ENCODE measurements at places on chromosomes 4 and X.

GRCh38 chr4:170398218-170398617 lies 308.5 kb upstream of the AADAT start:
- DNase-seq, result no peak

GRCh38 chr4:59956366-59956765 lies 1243.8 kb upstream of the ADGRL3 start:
- no peak for DNase-seq

- no peak for DNase-seq
These were observed 100.3 kb downstream of the HS3ST1 start for GRCh38 chr4:11328401-11328800.

GRCh38 chr4:38161208-38162113 lies 201.3 kb downstream of the PTTG2 start:
- DNase-seq, result no peak

- DNase-seq, result no peak
These were observed 63.8 kb upstream of the ATOH1 start for GRCh38 chr4:93764639-93765246.

- DNase-seq, result no peak
These were observed 81.9 kb upstream of the HPGD start for GRCh38 chr4:174604198-174604597.

DNA sequence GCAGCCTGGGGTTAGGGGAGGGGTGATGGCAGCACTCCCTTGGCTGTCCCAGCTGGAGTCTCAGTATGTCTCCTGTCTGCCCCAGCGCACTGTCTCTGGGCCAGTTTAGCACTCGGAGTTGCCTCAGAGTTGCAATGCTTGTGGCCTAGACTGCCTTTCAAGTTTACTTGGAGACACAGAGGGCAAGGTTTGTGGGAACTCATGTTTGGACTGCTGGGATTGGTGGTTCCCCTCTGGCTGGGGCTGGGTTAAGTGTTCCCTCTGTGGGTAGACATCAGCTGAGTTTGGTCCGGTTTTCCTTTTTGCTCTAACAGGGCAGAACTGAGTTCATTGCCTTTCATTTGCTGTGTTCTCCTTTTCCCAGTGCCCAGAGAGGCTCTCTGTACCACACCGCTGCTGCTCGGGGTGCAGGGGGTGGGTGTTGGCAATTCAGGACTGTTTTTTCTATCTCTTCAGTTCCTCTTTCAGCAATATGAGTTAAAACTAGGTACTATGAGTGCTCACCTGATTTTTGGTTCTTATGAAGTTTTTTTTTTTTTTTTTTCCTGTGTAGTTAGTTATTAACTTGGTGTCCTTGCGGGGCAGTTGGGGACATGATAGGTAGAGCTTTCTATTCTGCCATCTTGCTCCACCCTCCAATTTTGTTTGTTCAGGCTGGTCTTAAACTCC lies 17.2 kb downstream of the RAB33B start:
- DNase-seq, result no peak

DNA sequence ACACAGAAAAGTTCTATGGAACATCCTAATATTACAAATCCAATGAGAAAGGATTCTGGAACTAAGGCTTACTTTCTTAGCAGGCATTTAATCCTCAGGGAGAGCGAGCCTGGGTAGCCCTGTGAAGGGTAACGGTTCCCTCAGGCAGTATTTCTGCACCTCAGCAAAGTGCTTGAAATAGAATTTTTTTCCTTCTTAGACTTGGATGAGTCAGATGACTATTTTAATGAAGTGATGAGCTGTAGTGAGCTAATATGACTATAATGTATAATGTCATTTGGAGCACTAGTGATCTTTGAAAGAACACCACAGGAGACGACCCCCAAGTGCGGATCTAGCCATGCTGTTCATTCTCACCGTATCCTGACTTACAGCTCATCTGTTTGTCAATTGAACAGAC lies 493.0 kb upstream of the FAM241A start:
- no peak for DNase-seq

GRCh38 chrX:5991393-5991792 lies 237.3 kb downstream of the NLGN4X start:
- no peak for DNase-seq

DNA sequence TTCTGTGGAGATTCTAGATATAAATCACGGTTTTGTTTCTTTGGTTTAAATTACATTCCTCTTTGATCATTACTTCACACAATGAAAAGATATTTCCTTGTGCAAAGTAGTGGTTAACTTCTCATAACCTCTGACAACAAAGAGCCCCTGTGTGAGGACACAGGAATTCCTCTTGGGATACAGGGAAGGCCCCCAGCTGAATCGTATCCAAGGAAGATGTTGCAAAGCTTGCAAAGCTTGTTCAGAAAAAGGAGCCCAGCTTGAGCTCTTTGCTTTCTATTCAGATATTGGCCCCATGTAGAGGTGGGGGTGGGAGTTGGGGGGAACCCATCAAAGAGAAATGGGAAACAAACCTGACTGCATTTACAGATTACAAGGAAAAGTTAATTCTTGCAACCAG lies 145.7 kb downstream of the RELL1 start:
- no peak for DNase-seq

DNA sequence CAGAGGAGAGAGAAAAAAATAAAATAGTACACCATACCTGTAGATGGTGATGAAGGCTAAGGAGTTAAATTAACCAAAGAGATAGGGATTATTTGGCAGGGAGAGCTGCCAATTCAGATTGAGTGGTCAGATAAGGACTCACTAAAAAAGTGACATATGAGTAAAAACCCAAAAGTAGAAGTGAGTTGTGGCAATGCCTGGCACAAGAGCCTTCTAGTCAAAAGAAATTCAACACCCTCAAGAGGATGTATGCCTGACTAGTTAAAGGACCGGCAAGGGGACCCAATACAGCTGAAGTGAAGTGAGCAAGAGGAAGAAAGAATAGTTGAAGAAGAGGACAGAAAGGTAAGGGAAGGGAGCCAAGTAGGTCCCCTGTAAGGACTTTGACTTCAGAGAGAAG lies 34.9 kb downstream of the ELF2 start:
- DNase-seq, result no peak

DNA sequence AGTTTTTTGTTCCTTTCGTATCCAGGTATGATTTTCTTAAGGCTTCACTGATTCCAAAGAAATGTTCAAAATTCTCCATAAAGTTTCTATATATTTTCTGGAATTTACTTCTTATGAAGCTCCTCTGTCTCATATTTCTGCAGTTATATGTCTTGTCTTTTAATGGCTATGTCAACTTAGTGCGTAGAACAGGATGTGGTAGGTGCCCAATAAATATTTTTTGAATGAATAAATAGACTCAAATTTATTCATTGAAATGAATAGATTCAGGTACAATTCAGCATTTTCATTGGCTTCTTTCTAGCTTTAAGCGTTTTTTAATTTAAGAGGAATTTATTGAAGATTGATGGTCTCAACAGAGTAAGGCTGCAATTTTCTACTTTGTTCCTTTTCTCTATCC lies 231.9 kb upstream of the BOD1L1 start:
- no peak for DNase-seq

DNA sequence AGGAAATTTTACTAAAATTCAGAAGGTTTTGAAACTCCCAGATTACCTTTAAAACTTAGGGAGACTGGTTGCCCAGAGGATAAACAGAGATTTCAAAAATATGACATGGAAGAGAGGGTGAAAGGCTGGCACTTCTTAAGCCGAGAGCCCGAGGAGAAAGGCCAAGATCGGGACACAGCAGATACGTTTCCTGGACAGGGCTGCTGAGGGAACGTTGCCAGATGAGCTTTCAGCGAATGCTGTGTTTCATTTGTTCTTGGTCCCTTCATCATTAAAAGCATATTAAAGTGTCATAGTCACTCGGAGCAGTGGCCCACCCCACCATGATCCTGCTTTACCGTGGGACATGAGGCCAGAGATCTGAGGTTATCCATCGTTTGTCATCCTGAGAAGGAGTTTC lies 37.9 kb upstream of the STOX2 start:
- DNase-seq, result no peak

DNA sequence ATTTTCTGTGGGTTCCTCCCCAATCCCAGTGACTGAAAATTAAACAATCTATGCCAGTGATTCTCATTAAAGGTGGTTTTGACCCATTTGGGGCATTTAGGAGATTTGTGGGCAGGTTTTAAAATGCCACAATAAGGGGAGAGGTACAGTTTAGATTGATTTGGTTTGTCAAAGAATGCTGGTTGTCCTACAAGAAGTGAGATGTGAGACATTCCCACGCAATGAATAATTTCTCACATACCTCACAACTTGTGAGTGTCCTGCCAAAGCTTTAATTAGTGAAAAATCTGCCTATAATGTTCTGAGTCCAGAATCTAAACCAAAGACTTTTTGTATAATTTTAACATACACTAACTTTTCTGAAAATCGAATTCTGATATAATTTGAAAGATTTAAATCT lies 199.4 kb downstream of the MAPK10 start:
- no peak for DNase-seq

DNA sequence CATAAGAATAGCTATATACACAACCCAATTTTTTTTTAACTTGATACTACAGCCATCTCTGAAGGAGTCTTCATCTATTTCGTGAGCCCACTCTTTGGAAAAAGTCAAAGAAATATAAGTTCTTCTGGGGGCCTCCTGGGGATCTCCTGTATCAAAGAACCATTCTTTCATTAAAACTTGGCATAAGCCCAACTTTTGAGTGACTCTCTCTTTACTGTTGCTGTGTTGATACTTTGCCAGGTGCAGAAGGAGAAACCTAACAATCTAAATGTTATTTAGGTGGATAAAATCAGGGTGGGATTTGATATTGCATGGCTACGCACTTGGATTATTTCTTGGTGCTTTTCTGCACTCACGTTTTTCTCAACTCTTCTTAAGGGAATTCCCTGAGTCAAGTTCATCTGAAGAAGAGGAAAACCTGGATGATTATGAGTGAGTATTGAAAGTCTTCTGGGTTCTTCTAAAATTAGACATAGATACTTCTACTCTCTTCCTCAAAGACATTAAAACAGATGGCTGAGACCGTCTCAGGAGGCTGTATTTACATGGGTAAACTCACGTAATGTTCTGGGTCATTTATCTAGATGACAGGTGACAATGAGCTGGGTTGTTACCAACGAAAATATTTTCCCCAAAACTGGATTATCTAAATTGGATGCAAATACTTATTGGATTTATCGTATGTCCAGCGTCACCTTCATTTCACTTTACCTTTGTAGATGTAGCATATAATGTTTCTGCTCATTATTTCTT lies 25.2 kb downstream of the BMX start:
- DNase-seq, result no peak

DNA sequence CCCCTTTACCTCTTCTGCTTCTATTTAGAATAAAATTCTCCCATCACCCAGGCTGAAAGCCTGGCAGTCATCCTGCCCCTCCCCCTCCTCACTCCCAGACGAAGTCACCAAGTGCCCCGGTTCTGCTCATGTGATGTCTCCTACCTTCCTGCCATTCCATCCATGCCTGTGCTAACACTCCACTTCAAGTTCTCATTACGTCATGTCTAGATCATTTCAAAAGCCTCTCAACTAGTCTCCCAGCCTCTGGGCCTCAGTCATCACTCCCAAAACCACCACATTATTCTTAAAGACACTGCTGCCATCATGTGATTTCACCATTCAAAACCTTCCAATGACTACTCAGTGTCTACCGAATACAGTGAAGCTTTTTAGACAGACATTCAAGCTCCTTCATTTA lies 17.2 kb upstream of the HOPX start:
- no peak for DNase-seq

DNA sequence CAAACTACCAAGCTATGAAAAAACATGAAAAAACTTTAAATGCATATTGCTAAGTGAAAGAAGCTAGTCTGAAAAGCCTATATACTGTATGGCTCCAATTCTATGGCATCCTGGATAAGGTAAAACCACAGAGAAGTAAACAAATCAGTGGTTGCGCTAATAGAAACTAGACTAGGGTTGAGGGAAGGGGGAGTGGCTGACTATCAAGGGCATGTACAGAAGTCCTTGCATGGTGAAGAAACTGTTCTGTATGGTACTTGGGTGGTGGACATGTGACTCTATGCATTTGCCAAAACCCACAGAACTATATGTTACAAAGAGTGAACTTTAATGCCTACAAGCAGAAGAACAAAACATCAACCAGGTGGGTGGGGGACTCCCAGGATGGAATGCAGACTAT lies 96.8 kb downstream of the MTMR1 start:
- DNase-seq, result no peak

GRCh38 chr4:188876881-188877280 lies 737.6 kb downstream of the TRIML1 start:
- DNase-seq, result no peak

DNA sequence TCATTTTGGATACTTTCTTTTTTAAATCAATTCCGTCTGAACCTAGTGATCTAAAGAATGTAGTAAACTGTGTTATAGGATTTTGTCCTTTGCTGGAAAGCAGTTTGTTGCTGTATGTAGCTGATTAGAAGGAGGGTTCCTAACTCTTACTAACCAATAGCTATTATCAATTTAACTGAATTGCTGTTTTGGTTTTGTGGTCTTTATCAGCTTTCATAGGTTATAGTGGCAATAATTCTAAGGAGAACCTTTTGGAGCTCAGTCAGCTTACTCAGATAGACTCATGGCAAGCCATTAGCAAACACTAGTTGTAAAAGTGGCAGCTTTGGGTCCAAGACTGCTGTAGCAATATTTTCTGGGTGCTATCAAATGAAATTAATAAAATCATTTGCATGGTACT lies 29.6 kb downstream of the SH3BGRL start:
- no peak for DNase-seq

DNA sequence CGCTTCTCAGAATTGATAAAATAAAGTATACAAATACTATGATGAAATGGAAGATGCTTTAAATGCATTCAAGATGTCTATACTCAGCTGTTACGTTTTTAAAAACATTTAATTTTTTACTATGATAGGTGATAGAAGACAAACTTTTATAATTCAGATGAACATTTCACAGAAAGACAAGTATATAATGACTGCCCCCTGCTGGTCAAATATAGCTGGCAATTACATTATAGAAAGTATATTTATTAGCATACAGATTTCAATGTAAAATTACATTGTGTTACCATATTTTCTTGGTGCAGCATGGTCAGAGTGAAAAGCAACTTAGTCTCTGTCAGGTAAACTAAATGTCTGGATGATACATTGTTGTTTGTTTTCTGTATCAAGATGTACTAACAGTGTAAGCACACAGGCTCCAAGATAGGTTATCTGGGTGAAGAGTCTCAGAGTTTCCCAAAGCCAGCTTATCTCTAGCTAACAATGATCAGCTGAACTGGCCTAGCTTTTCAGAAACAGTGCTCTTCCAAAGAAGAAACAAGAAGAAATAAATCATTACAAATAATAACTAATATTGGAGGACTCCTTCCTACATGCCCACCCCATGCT lies 54.1 kb downstream of the SRPX start:
- no peak for DNase-seq
